Cerebellar cortex (tissue), 1 donor: ENCODE measurements at places on chromosomes 5 and 9.

GRCh38 chr5:101600614-101601013 lies 695.5 kb downstream of the SLCO4C1 start:
- no peak for DNase-seq

DNA sequence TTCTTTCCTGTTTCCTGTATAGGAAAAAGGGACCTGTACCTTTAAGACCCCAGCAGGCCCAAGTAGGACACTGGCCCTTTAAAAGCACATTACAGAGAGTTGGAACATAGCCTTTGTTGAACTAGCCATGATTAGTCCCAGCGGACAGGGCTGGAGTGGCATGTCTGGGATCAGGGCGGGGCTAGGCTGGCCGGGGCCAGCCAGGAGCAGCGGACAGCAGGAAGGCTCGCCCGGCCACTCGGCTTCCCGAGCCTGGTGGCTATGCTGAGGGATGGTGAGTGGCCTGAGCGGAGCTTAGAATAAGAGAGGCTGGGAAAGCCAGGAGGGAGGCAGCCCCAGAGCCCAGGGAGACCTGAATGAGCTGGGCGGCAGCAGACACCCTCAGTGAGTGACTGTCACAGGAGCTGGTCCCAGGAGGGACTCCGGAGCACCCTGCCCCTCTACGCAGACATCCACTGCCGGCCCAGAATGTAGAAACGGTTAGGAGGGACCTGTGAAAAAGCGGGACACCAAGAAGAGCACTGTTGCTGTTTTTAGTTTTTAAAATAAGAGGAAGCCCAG lies 92.1 kb downstream of the DAB2IP start:
- peak; percentile 92 for DNase-seq

- peak; percentile 67 for DNase-seq
These were observed 31.7 kb downstream of the ZDHHC21 start for GRCh38 chr9:14661421-14662059.

DNA sequence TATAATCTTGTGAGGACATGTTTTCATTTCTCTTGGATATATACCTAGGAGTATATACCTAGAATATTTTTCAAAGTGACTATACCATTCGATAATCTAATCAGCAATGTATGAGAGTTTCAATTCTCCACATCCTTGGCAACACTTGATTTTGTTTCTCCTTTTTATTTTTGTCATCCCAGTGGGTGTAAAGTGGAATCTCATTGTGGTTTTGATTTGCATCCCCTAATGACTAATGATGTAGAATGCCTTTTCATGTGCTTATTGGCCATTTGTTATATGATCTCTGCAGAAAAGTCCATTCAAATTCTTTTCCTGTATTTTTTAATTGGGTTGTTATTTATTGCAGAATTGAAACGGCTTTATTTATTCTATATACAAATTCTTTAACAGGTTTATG lies 15.2 kb downstream of the ZCCHC9 start:
- no peak for DNase-seq

- no peak for DNase-seq
These were observed 55.9 kb downstream of the IRF1 start for GRCh38 chr5:132434416-132435286.

GRCh38 chr9:5801739-5802113 lies 31.2 kb downstream of the ERMP1 start:
- DNase-seq, result no peak

DNA sequence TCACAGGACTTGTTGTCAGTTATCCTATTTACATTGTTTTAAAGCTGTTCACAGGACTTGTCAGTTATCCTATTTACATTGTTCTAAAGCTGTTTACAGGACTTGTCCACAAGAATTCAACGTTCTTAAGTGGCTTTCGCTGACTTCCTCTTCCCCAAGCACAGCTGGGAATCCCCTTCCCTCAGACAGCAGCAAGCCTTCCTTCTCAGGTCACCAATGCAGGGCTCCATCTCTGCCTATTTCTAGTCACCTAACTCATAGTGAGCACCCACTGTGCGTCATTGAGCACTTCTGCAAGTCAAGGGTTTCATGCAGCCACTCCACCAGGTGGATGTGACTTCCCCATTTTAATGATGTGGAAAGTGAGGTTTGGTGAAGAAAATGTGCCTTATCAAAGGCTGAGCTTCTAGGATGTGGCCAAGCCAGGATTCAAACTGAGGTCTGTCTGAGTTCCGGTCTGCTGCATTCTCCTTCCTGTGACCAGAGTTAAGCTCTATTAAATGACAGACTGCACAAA lies 109.8 kb upstream of the ZNF462 start:
- no peak for DNase-seq

- DNase-seq, result no peak
These were observed 227.0 kb downstream of the WDR70 start for GRCh38 chr5:37606148-37606547.

DNA sequence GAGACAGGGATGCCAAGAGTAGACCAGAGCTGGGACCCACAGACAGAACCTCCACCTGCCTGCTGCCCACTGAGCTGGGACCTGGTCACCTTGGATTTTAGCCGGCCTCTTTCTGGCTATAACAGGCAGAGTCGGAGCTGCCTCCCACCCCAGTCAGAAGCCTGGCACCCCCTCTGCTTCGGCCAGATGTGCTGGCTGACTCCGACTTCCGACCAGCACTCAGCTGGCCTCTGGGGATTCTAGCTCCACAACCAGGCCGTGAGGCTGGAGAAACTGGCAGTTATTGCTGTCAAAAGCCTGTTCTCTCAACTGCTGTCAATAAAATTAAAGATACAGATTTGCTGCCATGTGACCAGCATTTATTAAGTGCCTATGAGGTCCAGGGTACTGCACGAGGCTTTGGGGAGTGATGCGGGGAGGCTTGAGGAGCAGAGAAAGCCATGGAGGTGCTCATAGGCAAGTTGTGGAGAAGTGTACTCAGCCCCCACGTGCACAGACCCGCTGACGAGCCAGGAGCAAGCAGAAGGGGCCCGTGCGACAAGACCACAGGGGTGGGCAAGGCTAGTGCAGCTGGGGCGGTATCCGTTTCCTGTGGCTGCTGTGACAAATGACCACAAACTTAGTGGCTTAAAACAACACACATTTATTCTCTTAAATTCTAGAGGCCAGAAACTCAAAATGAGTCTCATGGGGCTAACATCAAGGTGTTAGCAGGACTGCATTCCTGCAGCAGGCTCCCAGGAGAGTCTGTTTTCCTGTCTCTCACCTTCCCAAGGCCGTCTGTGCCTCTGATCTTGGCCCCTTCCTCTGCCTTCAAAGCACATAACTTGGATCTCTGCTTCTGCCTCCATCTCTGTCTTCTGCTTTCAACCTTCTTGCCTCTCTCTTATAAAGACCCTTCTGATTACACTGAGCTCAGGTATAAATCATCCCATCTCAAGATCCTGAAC lies 13.1 kb downstream of the GFI1B start:
- no peak for DNase-seq
